ENCODE measurements at places on chromosomes 13 and 19.

DNA sequence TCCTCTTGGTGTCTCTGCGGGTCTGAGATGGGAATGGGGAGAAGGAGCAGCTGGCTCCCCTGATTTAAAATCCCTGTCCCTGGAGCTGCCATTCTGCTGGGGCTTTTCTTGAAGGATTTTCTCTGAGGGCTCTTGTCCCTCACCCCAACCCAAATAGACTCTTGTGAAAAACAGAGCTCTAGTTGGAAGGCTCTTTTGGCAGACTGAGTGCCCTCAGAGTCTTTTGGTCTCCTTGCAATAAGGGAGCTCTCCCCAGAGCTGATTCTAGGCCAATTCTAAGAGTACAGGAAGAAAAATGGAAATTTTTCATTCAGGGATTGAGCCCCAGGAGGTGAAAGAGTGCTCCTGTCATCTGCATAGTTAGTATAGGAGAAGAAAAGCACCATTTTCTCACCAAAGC, 238.3 kb downstream of the COG6 start:
- DNase-seq = no peak

DNA sequence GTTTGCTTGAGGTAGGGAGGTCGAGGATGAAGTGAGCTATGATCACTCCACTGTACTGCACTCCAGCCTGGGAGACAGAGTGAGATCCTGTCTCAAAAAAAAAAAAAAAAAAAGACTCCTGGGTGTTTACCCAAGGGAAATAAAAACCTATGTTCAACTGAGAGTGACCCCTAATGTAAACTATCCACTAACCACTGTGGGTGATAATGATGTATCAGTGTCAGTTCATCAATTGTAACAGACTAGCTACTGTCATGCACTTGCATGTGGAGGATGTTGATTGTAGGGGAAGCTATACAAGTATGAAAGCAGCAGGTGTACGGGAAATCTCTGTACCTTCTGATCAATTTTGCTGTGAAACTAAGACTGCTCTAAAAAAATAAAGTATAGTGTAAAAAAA, 2.6 kb upstream of the CIB3 start:
- no peak for DNase-seq

DNA sequence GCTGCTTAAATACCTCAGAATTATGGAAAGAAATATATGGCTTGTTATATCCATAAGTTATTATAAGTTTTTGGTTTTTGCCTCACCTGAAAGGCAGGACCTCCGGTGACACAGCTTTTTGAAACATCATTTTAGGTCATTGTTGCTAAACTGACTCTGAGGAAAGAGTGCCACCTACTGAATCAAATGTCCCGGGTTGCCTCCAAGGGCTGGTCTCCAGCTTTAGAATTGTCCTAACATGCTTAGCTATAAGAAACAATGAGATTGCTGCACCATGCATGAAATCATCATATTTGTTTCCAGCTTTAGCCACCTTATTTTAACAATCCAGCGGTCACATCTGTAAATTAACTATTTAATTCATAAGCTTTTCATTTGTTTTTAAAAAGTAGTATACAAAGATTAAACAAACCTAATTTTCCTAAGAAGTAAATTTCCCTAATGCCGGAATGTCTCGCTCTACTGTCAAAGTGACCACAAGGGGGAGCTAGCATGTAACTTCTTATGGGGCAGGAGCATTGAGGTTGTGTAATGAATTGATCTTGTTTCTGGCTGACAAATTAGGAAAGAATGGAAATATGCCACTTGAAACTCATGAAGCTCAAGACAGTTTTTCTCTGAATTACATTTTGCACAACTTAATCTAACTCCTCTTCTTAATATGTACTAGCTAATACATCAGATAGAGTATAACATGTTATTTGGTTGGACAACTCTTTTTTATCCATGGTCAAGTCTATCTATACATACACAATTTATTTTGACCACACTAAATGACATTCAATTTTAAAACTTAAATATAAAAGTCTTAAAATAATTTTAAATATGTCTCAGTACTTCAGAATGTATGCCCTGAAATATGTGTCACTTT, 6.7 kb upstream of the PCDH17 start:
- DNase-seq = no peak

GRCh38 chr13:107669391-107669993, 545.8 kb downstream of the LIG4 start:
- DNase-seq = no peak

GRCh38 chr13:100473087-100473486, 115.5 kb downstream of the GGACT start:
- no peak for DNase-seq

DNA sequence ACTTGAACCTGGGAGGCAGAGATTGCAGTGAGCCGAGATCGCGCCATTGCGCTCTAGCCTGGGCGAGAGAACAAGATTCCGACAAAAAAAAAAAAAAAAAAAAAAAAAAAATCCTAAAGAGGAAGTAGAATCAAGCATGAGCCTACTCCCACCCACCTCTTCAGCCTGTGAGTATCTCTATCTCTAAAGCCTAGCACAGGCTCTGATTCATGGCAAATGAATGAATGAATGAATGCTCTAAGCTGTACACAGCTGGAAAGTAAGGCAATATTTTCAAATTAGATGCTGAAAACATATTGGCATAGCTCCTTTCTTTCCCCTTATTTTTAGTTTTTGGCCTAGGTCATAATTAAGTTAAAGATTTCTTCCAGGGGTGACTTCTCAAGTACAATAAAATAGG, 35.7 kb upstream of the FAM216B start:
- DNase-seq = no peak

- no peak for DNase-seq
Observed at GRCh38 chr19:35571406-35571965, 8.0 kb upstream of the ATP4A start.

GRCh38 chr13:63455938-63456337, 2040.3 kb upstream of the PCDH20 start:
- DNase-seq = no peak

DNA sequence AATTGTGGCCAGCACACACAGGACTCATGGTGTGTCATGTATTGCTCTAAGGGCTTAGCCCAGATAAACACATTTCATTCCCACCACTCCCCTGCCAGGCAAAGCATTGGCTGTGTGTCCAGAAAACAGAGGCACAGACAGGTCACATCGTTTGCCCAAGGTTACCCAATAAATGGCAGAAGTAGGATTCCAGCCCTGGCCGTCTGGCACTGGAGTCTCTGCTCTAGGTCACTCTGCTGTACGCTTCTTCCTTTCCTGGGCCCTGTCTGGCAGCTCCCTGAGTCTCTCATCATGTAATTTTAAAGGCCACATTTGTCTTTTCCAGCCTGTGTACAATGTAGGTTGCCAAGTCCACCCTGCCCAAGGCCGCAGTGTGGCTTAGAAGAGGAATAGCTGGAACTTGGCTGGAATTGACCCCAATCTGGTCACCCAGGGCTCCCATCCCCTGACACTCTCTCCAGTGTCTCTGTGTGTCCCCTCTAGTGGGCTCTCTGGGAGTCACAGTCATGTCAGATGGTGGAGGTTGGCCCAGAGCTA, 264.5 kb upstream of the TSHZ3 start:
- no peak for DNase-seq

- DNase-seq = no peak
Observed at GRCh38 chr19:57802269-57802668, 12.4 kb downstream of the ZNF552 start.

GRCh38 chr13:38950987-38951386, 39.6 kb downstream of the STOML3 start:
- DNase-seq = no peak

DNA sequence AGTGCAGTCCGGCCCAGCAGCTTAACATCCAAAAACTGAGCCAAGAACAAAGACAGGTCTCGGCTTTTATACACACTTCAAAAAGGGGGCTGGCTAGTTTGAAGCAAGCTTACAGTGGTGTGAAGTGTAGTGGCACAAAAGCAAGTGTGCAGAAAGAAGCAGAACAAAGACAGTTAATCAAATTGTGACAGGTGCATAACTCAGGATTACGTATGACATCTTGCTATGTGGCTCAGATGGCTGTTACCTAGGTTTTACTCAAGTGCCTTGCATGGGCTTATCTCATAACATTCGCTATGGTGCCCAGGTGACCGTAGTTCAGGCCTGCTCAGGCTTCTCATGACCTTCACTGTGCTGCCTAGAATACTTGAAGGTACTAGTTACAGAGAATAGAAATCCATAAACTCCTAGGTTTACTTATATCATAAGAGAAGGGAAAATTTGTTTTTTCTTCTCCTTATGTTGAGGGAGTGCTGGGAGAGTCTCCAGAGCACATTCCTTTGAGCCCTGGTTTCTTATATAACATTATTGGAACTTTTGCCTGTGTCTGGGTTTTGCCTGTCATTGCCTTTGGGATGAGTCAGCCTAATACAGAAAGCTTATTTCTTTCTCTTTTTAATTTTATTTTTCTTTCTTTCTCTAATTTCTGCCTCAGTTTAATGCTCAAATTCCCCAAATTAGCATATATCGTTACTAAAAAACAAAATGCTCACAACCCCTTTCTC, 1629.1 kb upstream of the PCDH20 start:
- DNase-seq = no peak

DNA sequence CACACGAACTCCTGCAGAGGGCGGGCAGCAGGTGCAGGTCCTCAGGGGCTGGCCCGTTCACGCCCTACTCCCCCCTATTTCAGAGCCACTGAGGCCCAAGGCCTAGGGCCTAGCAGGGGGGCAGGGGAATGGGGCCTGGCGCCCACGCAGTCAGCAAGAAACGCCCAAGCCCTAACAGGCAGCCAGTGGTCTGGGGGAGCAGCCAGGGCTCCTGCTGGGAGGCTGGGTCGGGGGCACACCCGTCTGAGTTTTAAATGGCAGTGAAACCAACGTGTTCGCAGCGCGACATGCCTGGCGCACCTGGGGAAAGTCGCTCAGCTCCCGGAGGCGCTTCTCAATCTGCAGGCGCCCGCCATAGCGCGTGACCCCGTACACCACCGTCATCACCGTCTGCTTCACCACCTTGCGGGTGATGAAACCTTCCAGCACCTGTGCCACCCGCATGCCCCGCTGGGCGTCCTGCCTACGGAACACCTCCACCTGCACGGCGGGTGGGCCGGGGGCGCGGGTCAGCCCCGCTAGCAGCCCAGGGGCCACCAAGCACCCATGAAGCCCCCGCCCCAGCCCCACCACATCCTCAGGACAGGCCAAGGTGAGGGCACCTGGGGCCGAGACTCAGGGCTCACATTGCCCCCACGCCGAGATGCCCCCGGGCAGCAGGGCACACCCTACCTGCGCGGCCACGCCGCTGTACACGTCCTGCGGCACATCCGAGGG, 13.9 kb downstream of the POLRMT start:
- DNase-seq = no peak

DNA sequence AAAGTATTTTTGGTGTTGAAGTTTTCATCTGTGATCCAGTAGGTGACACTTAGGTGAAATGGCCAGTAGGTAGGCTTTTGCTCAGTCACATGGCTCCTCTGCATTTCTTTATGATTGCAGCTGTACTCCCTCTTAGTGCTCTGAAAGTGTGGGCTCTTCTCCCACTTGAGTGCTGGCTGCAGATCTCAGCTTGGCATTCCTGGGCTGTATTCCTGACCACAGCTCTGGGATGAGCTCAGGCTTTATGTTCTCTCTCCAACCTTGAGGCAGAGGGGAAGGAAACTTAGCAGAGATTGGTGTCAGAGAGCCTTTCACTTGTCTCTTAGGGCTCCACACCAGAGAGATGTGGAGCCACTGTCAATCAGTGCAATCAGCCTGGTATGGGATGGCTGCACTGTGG, 254.3 kb downstream of the NDFIP2 start:
- DNase-seq = no peak

- DNase-seq = no peak
Observed at GRCh38 chr13:26424181-26424580, 133.3 kb upstream of the WASF3 start.

DNA sequence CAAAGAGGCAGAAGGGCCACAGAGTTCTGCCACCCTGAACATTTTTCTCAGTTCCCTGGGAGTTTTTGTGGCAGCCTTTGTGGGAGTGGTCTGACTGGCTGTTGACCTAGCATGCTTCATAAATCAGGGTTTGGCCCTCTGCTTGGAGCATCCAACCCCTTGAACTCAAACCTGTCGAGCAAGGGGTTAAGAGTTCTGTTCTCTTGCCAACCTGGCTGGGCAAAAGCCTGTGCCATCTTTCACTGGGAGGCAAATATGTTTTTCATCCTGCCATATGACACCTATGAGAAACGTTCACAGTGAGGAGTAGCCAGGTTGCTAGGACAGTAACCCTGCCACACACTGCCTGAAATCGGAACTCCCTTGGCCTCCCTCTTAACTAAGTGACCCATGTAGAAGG, 7.7 kb upstream of the TEX26 start:
- DNase-seq = no peak

DNA sequence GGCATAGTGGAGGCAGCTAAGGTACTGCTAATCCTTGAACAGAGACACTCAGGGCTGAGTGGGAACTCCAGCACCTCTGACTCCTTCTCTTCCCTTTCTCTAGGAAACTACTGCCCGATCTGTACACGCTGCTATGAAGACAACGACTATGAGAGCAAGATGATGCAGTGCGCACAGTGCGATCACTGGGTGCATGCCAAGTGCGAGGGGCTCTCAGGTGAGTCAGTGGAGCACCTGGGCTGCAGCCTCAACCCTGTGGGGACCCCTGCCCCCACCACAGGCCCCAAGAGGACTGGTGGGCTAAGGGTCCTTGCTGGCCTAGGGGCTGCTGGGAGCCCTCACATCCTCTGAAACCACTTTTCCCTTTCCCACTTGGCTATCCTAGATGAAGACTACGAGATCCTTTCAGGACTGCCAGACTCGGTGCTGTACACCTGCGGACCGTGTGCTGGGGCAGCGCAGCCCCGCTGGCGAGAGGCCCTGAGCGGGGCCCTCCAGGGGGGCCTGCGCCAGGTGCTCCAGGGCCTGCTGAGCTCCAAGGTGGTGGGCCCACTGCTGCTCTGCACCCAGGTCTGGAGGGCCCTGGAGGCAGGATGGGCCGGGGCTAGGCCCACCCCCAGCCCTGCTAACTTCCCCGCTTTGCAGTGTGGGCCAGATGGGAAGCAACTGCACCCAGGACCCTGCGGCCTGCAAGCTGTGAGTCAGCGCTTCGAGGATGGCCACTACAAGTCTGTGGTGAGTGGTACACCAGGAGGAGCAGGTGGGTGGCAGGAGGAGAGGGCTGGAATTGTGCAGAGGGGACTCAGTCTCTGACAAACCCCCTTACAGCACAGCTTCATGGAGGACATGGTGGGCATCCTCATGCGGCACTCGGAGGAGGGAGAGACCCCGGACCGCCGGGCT, 9.5 kb downstream of the KMT2B start:
- DNase-seq = no peak
